Psoas muscle (tissue), 8 donors: ENCODE measurements at places on chromosomes 12 and 14. TPM values are rescaled to one million over a fixed set of nuclear protein-coding genes. Genes with fewer than 3 reads are reported as not detected.

- no peaks in the 10 kb centered on the region for H3K36me3 ChIP-seq
- DNase-seq: no peak
- no peak overlapping the region for H3K4me3 ChIP-seq
- no peak overlapping the region for H3K27ac ChIP-seq
- H3K27me3 ChIP-seq: no peaks in the 10 kb centered on the region
- no peaks in the 10 kb centered on the region for H3K4me1 ChIP-seq
These were observed 39.9 kb downstream of the SOX5 start for GRCh38 chr12:23909551-23909950.

- H3K4me1 ChIP-seq: no peaks in the 10 kb centered on the region
- no peaks in the 10 kb centered on the region for H3K36me3 ChIP-seq
- DNase-seq: no peak
- no peaks in the 10 kb centered on the region for H3K27me3 ChIP-seq
- no peak overlapping the region for H3K4me3 ChIP-seq
- H3K27ac ChIP-seq: no peak overlapping the region
These were observed 55.3 kb upstream of the AMN1 start for GRCh38 chr12:31783996-31784645.

DNA sequence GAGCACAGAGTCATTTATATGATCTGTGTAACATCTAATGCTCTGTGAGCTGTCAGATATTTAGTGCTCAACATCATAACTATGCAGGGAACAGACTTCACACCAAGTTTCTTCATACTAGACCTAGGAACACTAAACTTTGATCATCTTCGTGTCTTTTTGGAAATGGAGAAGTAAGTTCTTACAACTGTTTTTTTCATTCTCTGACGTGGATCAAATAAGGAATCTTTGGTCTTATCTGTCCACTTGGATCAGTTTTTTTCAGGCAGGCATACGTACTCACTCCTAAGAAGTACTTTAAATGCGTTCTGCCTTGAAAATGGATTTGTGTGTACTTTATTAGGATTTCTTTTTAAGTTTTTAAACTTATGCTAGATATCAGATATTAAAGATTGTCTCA is 191.0 kb downstream of the FBXL14 start:
- H3K4me3 ChIP-seq: no peak overlapping the region
- DNase-seq: no peak
- no peak overlapping the region for H3K27ac ChIP-seq
- no peaks in the 10 kb centered on the region for H3K27me3 ChIP-seq
- H3K4me1 ChIP-seq: no peaks in the 10 kb centered on the region
- H3K36me3 ChIP-seq: no peaks in the 10 kb centered on the region

- no peaks in the 10 kb centered on the region for H3K36me3 ChIP-seq
- no peak for DNase-seq
- H3K27ac ChIP-seq: no peak overlapping the region
- H3K4me1 ChIP-seq: no peaks in the 10 kb centered on the region
- no peaks in the 10 kb centered on the region for H3K27me3 ChIP-seq
These were observed 34.3 kb upstream of the SLC38A1 start for GRCh38 chr12:46303039-46303666.

DNA sequence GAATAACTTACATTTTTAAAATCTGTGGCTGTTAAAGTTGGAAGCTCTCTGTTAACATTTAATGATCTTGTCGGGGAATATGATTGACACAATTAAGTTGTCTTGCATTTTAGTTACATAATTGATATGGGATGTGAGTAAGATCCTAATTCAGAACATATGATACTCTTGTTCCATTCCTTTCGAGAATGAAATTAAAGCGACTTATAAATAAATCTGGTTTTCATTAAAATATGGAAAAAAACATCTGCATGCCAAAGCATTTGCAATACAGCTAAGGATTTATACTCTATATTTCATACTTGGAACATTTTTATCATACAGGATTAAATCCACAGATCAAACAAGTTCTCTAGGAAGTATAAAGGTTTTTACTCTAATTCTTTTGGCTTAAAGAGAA is 52.0 kb downstream of the SLC38A6 start:
- DNase-seq: no peak
- H3K27me3 ChIP-seq: no peaks in the 10 kb centered on the region
- no peak overlapping the region for H3K27ac ChIP-seq
- no peaks in the 10 kb centered on the region for H3K36me3 ChIP-seq
- no peak overlapping the region for H3K4me3 ChIP-seq

DNA sequence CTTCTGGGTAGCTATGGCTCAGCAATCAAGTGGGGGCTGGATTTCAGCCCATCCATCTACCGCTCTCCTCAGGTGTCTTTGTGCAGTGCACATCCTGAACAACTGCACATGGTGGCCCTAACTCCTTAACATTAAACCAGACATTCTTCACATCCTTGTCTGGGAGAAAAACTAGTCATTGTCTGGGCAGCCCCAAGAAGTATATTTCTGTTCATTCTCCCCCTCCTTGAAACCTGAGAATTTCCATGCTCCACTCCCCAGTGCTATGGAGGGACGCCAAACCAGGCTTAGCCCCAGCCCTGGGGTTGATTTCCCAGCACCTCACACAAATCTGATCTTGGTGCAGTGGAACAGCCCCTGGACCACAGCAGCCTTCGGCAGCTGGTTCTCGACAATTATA is 13.4 kb downstream of the MYL2 start:
- H3K27ac ChIP-seq: no peak overlapping the region
- DNase-seq: no peak
- no peak overlapping the region for H3K4me3 ChIP-seq
- no peaks in the 10 kb centered on the region for H3K4me1 ChIP-seq
- peaks cover 7% of the 10 kb centered on the region for H3K36me3 ChIP-seq
- no peaks in the 10 kb centered on the region for H3K27me3 ChIP-seq

- no peak overlapping the region for H3K27ac ChIP-seq
- no peaks in the 10 kb centered on the region for H3K36me3 ChIP-seq
- DNase-seq: no peak
- no peak overlapping the region for H3K4me3 ChIP-seq
These were observed 257.7 kb downstream of the ADGRD1 start for GRCh38 chr12:131211340-131211938.

GRCh38 chr12:99810718-99811593 is 163.4 kb downstream of the GARIN6 start:
- no peaks in the 10 kb centered on the region for H3K27me3 ChIP-seq
- H3K4me3 ChIP-seq: no peak overlapping the region
- H3K4me1 ChIP-seq: no peaks in the 10 kb centered on the region
- no peak overlapping the region for H3K27ac ChIP-seq
- no peak for DNase-seq

DNA sequence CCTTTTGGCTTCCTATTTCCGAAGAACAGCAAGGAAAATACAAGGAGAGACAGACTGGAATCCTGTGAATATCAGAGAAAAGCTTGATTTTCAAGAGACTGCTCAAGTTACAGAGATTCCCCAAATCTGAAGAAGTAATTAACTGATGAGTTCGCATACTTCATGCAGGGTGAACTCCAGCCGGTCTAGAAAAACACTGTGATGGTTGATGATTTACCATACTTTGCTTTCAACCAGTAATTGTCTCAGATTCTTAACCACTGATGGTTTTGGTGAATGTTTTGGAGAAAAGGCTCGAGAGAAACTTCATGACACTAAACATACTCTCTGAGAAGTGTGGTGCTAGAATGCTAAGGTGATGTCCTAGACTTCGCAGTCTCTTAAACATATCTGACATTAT is 4.4 kb upstream of the PLXNC1 start:
- no peak overlapping the region for H3K4me3 ChIP-seq
- H3K4me1 ChIP-seq: no peaks in the 10 kb centered on the region
- peaks cover 33% of the 10 kb centered on the region for H3K27me3 ChIP-seq
- H3K36me3 ChIP-seq: no peaks in the 10 kb centered on the region
- no peak for DNase-seq
- no peak overlapping the region for H3K27ac ChIP-seq

- H3K4me1 ChIP-seq: no peaks in the 10 kb centered on the region
- H3K36me3 ChIP-seq: no peaks in the 10 kb centered on the region
- H3K27me3 ChIP-seq: no peaks in the 10 kb centered on the region
- H3K27ac ChIP-seq: no peak overlapping the region
- no peak overlapping the region for H3K4me3 ChIP-seq
- no peak for DNase-seq
These were observed 310.3 kb downstream of the DPF3 start for GRCh38 chr14:72583316-72584272.

DNA sequence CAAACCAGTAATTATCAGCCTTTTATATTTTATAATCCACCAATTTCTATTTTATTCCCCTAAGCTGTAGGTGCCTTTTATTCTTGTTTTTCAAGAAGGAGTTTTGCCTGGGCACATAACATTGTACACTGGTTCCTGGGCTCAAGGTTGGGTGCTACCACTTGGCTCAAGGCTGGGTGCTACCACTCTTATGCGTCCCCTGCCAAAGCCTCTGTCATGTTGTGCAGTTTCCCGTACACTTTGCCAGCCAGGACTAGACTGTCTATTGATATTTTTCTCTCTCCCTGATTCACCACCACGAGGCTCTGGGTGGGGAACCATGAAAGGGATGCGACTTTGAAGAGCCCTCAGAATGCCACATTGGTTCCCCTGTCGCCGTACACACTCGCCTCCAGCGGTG is 52.5 kb upstream of the VASH1 start:
- no peak overlapping the region for H3K27ac ChIP-seq
- H3K27me3 ChIP-seq: no peaks in the 10 kb centered on the region
- DNase-seq: no peak
- H3K4me3 ChIP-seq: no peak overlapping the region
- H3K36me3 ChIP-seq: no peaks in the 10 kb centered on the region
- H3K4me1 ChIP-seq: peaks cover 4% of the 10 kb centered on the region

DNA sequence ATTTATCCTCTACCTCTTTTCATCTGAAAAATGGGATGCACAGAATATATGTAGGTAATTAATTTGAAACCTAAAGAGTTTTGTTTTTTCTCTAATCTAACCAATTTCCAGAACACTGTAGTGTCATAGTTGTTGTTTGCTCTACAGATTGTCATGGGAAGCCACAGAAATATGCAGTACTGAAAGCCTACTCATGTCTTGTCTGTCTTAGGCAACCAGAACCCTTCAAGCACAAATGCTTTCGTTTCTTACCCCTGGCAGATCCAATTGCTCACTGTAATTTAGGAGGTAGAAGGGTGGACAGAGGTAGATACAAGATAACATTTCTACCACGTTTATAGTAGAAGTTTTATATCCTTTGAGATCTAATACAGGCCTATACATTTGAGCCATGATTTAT is 330.2 kb upstream of the NOVA1 start:
- no peak for DNase-seq
- H3K4me1 ChIP-seq: no peaks in the 10 kb centered on the region
- H3K4me3 ChIP-seq: no peak overlapping the region

GRCh38 chr14:23141706-23142444 is 22.8 kb upstream of the CEBPE start:
- H3K27me3 ChIP-seq: no peaks in the 10 kb centered on the region
- DNase-seq: no peak
- no peak overlapping the region for H3K4me3 ChIP-seq
- H3K36me3 ChIP-seq: no peaks in the 10 kb centered on the region
- H3K4me1 ChIP-seq: peaks cover 47% of the 10 kb centered on the region

DNA sequence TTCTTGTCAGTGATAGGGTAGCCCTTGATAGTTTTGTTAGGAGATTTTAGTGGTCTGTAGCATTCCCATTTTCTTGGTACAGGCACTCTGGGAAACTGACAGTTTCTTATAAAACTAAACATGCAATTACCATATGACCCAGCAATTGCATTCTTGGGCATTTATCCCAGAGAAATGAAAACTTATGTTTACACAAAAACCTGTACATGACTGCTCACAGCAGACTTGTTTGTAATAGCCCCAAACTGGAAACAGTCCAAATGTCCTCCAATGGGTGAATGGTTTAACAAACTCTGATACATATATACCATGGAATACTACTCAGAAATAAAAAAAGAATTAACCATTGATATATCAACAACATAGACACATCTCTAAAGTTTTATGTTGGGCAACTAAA is 75.5 kb downstream of the BORCS5 start:
- no peak for DNase-seq
- no peak overlapping the region for H3K4me3 ChIP-seq
- no peaks in the 10 kb centered on the region for H3K27me3 ChIP-seq
- no peak overlapping the region for H3K27ac ChIP-seq

DNA sequence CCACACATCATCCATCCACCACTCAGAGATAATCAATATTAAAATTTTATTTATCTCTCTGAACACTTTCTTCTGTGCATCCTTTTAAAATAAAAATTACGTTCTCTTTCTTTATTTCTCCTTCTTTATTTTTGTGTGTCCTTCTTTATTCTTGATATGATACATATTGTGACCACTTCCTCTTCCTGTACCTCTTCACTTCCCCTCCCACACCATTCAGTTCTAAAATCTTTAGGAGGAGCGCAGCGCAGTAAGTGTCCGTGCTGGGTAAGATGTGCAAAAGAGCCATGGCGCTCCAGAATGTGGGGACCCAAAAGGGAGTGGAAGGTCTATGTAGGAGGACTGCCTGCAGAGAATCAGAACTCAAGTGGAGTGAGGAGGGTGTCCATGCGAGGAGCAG is 256.7 kb downstream of the ITPR2 start:
- no peak overlapping the region for H3K27ac ChIP-seq
- peaks cover 2% of the 10 kb centered on the region for H3K36me3 ChIP-seq
- DNase-seq: no peak
- H3K27me3 ChIP-seq: no peaks in the 10 kb centered on the region
- no peaks in the 10 kb centered on the region for H3K4me1 ChIP-seq
- no peak overlapping the region for H3K4me3 ChIP-seq

DNA sequence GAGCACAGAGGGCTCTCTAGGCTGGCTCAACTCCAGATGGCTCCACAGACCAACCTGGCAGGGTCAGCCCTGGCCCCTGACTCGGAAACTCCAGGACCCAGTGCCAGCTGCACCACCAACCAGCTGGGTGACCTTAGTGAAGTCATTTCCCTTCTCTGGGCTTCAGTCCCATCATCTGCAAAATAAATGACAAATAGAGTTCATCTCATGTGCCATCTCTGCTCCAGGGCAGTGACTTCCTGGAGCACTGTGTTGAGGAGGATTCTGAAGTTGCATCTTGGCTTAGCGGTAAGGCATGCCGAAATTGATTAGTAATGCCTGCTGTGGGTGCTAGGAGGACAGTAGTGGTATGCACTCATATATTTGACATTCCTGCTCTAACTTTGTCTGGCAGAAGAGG is 31.5 kb downstream of the DTX1 start:
- no peaks in the 10 kb centered on the region for H3K36me3 ChIP-seq
- H3K4me1 ChIP-seq: no peaks in the 10 kb centered on the region
- no peak overlapping the region for H3K4me3 ChIP-seq
- H3K27me3 ChIP-seq: no peaks in the 10 kb centered on the region

GRCh38 chr12:42761086-42761485 is 171.5 kb upstream of the PRICKLE1 start:
- H3K36me3 ChIP-seq: no peaks in the 10 kb centered on the region
- no peak overlapping the region for H3K27ac ChIP-seq
- no peaks in the 10 kb centered on the region for H3K27me3 ChIP-seq
- no peak for DNase-seq
- H3K4me3 ChIP-seq: no peak overlapping the region
- H3K4me1 ChIP-seq: peaks cover 19% of the 10 kb centered on the region

The FOXN4 gene
- 0.03 TPM for polyA plus RNA-seq

The DHH gene
- polyA plus RNA-seq: 0.39 TPM

The KRT4 gene
- polyA plus RNA-seq: 1.7 TPM

The GARIN6 gene
- not detected for polyA plus RNA-seq

The MSI1 gene
- 0.04 TPM for polyA plus RNA-seq

The NRL gene
- polyA plus RNA-seq: 2.4 TPM

The APAF1 gene
- polyA plus RNA-seq: 10.2 TPM

The PZP gene
- polyA plus RNA-seq: 0.13 TPM
